Activated naive CD8-positive, alpha-beta T cell treated with anti-CD3 and anti-CD28 coated beads, Interleukin-2, amount 10 ng/mL, durations not matched to agents 7 days and 5 days (primary cell): ENCODE measurements at places on chromosomes 2 and 18. TPM values are rescaled to one million over a fixed set of nuclear protein-coding genes. Genes with fewer than 3 reads are reported as not detected.
A peak's percentile ranks its signal among the peaks of the same experiment; 100 is the strongest.

Gene FAM136A
- 34.8 TPM for total RNA-seq

GRCh38 chr2:84201158-84201557 lies 257.9 kb downstream of the SUCLG1 start:
- no peak for DNase-seq
- H3K4me1 ChIP-seq = no peaks in the 10 kb centered on the region
- H3K36me3 ChIP-seq = no peaks in the 10 kb centered on the region
- no peak overlapping the region for H3K27ac ChIP-seq

DNA sequence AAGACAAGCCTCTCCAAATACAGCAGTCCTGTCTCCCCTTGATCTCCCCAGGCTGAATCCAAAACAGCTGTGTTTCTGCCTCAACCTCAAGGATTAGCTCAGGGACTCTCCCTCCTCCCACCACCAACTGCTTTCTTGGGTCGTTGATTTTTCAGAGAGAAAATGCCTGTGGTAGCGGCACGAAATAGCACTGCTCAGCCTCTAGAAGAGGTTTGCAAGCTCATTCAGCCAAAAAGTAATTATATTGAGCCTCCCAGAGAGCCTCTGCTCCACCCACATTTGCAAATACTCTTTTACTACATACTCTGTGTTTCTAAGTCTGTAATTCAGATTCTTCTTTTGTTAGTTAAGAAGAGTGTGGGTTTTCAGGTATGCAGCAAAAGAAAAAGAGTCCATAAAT lies 396.4 kb upstream of the TNP1 start:
- no peak overlapping the region for H3K4me3 ChIP-seq
- no peak for DNase-seq
- peaks cover 1% of the 10 kb centered on the region for H3K36me3 ChIP-seq
- H3K27me3 ChIP-seq = peaks cover 18% of the 10 kb centered on the region

Gene NAT8
- not detected for total RNA-seq

Gene GALNT1
- total RNA-seq = 38.3 TPM

- no peaks in the 10 kb centered on the region for H3K4me1 ChIP-seq
- no peak for DNase-seq
- H3K27me3 ChIP-seq = no peaks in the 10 kb centered on the region
- no peak overlapping the region for H3K4me3 ChIP-seq
- no peaks in the 10 kb centered on the region for H3K36me3 ChIP-seq
Observed at GRCh38 chr2:120797421-120798221, 62.0 kb downstream of the GLI2 start.

GRCh38 chr18:63994783-63995399 lies 25.0 kb downstream of the SERPINB8 start:
- H3K4me1 ChIP-seq = no peaks in the 10 kb centered on the region
- H3K27me3 ChIP-seq = no peaks in the 10 kb centered on the region
- peaks cover 4% of the 10 kb centered on the region for H3K36me3 ChIP-seq

- no peaks in the 10 kb centered on the region for H3K36me3 ChIP-seq
- no peak for DNase-seq
- H3K4me1 ChIP-seq = peaks cover 6% of the 10 kb centered on the region
- no peak overlapping the region for H3K27ac ChIP-seq
- H3K27me3 ChIP-seq = no peaks in the 10 kb centered on the region
Observed at GRCh38 chr18:11857177-11857887, 6.1 kb downstream of the CHMP1B start.

DNA sequence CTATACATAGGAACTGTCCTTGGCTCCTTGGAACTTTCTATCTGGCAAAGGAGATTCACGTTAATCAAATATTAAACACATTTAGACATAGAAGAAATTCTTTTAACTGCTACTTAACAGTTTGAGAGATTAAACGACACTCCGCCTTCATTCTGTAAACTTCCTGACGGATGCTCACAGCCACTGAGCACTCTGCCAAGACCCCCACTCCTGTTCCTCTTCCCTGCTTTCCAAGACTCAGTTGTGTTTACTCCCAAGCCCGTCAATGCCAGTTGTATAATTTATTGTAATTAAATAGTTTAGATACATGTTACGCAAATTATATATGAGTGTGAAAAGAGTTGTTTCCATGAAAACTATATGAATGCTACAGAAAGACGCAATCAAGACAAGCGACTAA lies 321.4 kb upstream of the EPHA4 start:
- no peak for DNase-seq
- H3K27ac ChIP-seq = no peak overlapping the region
- no peaks in the 10 kb centered on the region for H3K36me3 ChIP-seq
- H3K4me1 ChIP-seq = no peaks in the 10 kb centered on the region

- no peaks in the 10 kb centered on the region for H3K27me3 ChIP-seq
- H3K27ac ChIP-seq = peak overlapping the region; percentile 66
- H3K4me1 ChIP-seq = peaks cover 28% of the 10 kb centered on the region
- DNase-seq = no peak
Observed at GRCh38 chr2:9735335-9735734, 104.5 kb upstream of the YWHAQ start.

- H3K4me1 ChIP-seq = peaks cover 4% of the 10 kb centered on the region
- DNase-seq = no peak
- no peaks in the 10 kb centered on the region for H3K36me3 ChIP-seq
- H3K27me3 ChIP-seq = peaks cover 3% of the 10 kb centered on the region
Observed at GRCh38 chr2:234913208-234913626, 38.6 kb upstream of the SH3BP4 start.

GRCh38 chr18:45359275-45360009 lies 255.8 kb upstream of the SLC14A2 start:
- H3K36me3 ChIP-seq = no peaks in the 10 kb centered on the region
- H3K27me3 ChIP-seq = peaks cover 6% of the 10 kb centered on the region
- H3K4me3 ChIP-seq = no peak overlapping the region
- H3K4me1 ChIP-seq = no peaks in the 10 kb centered on the region

Gene RSAD2
- 104 TPM for total RNA-seq

DNA sequence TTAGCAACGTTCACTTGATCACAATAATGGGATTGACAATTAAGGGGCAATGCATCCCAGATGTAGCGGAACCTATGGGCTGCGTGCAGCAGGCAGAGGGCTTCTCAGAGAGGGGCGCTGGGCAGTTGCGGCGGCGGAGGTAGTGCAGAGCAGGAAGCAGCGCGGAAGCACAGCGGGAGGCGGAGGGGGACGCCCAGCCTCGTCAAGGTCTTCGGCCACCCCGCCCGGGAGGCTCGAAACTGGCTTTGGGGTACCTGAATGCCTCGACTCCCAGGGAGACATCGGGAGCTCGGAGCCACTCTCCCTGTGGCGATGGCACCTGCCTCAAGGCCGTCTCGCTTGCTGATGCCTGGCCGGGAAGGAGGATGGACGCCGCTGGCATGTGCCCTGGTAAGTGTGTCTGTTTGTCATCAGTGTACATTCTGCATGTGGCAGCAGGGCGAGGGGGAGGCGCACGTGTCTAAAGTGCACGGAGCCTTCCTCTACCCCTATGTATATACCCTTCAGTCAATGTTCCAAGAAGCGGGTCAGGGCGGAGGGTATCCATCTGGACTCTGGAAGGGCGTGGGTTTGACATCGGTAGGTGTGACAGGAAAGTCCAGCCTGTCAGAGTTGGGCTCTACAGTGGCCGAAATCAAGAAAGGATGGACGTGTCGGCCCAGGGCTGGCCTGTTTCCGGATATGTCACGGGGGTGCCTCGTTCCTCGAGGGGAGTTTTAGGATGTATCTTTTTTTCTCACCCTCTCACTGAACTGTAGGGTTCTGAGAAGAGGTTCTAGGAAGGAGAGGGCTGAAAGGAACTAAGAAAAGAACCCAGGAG lies 7.5 kb upstream of the SP9 start:
- H3K36me3 ChIP-seq = no peaks in the 10 kb centered on the region
- H3K27me3 ChIP-seq = peaks cover 95% of the 10 kb centered on the region
- no peak for DNase-seq
- peaks cover 24% of the 10 kb centered on the region for H3K4me1 ChIP-seq
- no peak overlapping the region for H3K27ac ChIP-seq

DNA sequence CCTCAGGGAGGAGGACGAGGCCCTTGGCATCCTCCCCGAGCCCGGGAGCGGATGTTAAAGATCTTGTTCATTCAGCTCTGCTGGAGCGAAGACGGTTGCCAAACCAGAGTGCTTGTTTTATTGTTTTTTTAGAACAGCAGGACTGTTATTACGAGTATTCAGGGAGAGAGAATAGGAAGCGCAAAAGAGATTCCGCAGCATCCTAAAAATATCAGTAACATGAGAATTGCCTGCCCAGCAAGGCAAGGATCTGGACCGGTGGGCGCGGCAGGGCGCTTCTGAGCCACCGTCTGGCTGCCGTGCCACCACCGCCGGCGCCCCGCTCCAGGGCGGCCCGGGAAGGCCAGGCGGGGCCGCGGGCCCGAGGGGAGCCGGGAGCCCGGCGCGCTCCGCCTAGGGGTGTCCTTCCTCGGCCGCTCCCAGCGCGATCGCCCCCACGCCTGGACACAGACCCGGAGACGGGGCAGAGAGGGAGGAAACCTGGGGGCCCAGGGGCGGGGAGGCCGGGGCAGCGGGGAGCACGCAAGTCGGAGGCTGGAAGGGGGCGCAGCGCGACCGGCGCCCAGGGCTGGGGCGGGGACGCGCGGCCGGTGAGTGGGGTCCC lies 843 bp downstream of the CYS1 start:
- H3K4me1 ChIP-seq = peaks cover 10% of the 10 kb centered on the region
- peak overlapping the region; percentile 19 for H3K27ac ChIP-seq
- H3K36me3 ChIP-seq = no peaks in the 10 kb centered on the region
- peak overlapping the region; percentile 80 for H3K4me3 ChIP-seq
- H3K27me3 ChIP-seq = peaks cover 85% of the 10 kb centered on the region

Gene WNT6
- not detected for total RNA-seq

Gene TCF7L1
- not detected for total RNA-seq
